Stimulated activated CD8-positive, alpha-beta memory T cell treated with anti-CD3 and anti-CD28 coated beads, Interleukin-4, amount 100 ng/mL, for 1 hour (primary cell): ENCODE measurements at places on chromosomes 2 and 18.

GRCh38 chr2:111184725-111185310 lies 64.1 kb downstream of the BCL2L11 start:
- no peak for DNase-seq

DNA sequence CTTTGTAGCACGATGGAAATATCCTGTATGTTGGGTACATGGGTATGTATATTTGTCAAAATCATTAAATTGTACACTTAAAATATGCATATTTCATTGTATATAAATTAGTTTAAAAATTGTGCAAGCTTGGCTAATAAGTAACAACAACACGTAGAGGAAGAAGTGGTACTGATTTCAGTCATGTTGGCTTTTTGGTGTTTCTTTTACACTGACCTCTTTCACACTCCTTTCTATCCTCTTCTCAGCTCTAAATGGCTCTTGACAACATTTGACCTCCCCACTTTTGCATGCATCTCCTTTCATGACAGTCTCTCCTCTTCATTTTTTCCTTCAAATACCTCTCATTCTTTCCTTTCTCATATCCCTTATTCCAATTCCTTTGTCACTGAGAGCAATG lies 801.4 kb upstream of the ZEB2 start:
- DNase-seq = no peak

GRCh38 chr2:60370814-60371213 lies 182.6 kb downstream of the BCL11A start:
- DNase-seq = no peak

DNA sequence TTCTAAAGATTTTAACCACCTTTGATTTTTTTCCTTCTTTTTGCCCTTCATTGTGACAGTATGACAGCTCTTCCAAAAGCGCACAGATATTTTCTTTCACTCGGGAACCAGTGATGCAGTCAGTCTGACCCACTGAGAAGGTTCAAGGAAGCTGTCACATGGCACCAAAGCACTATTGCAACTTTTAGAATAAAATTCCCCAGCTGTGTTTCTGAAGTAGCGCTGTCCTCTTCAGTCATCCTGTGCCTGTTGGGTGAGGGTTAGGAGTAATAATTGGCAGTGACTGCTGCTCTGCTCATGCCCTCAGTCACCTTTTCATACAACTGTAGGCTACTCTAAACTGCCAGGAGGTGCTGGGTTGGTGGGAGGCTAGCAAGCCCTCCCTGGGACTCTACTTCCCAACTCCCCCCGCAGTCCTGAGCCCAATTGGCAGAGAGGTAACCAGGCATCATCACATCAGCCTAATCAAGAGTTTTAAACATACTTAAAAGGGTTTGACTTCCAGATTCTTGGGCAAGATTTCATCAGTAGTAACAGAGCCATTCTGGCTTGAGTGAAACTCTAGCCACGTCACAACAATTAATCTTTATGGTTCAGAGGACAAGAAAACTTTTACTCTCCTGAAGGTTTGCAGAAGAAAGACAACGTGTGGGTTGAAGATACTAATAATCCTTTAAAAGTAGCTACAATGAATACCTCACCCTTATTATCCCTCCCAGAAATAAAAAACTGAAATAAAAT lies 473.3 kb downstream of the FBXO15 start:
- no peak for DNase-seq

- no peak for DNase-seq
Observed at GRCh38 chr18:8005870-8006569, 438.9 kb downstream of the PTPRM start.

GRCh38 chr2:158726911-158727592 lies 68.1 kb upstream of the DAPL1 start:
- no peak for DNase-seq

- DNase-seq = no peak
Observed at GRCh38 chr2:23127465-23127864, 257.5 kb upstream of the KLHL29 start.

DNA sequence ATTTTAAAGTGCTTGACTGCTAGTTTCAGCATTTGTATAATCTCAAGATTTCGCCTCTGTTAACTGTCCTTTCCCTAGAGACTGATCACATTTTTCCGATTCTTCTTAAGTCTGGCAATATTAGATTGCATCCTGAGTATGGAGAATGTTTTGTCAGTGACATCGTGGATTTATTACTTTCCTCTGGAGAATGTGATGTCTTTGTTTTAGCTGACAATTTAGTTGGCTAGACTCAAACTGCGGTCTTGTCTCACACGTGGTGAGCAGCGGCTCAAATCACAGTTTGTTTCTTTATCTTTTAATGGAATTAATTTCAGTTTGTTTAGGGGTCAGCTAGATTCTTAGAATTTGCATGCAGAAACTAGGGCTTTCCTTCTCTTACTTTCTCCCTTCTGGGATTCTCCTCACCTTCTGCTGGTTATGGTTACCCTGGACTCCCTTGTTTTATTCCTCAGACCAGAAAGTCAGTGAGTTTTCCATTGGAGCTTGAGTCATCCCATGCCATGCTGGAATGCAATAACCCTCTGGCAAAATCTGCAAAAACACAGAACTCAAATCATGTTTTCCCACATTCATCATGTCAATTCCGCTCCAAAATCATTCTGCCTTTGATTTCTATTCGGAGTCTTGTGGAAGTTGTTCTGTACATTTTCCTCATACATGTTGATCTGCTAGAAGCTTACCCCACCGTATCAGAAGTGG lies 327.2 kb upstream of the TRIB2 start:
- DNase-seq = no peak

DNA sequence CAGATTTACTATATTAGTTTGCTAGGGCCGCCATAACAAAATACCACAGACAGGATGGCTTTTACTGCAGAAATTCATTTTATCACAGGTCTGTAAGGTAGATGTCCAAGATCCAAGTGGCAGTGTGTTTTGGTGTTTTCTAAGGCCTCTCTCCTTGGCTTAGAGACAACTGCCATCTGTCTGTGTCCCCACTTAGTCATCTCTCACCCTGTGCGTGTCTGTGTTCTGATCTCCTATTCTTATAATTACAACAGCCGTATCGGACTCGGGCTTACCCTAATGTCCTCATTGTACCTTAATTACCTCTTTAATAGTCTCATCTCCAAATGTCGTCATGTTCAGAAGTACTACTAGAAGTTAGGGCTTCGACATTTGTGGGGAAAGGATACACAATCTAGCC lies 362.3 kb upstream of the CDH19 start:
- no peak for DNase-seq

DNA sequence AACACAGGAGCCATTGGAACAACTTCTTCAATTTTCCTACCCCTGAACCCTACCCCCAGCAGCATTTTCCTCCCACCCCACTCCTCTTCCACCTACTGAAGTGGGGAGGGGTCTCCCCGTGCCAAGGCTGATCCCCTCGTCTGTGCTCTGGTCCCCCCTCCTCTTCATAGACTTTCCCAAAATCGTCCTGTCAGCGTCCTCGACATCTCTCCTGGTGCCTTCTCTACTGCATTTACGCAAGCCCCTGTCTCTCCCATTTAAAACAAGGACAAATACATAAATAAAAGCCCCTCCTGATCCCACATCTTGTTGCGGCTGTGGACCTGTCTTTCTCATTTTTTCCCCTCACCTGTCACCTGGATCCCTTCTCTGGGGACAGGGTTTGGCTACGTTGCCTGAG lies 42.2 kb downstream of the EMX1 start:
- DNase-seq = no peak

- DNase-seq = no peak
Observed at GRCh38 chr18:21509062-21509461, 91.4 kb downstream of the ESCO1 start.

DNA sequence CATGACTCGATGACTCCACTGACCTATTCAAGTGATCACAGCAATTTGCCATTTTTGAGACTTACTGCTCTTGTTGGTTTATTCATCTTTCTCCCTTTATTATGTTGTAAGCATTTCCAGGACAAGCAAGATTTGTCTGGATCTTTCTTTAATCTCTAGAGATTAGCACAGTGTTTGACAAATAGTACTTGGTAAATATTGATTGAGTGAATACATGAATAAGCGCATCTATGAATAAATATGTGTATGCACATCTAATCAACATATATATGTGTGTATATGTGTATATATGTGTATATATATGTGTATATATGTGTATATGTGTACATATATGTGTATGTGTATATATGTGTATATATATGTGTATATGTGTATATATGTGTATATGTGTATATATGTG lies 7.3 kb downstream of the TMX3 start:
- DNase-seq = no peak

GRCh38 chr2:105744091-105744908 lies 412 bp upstream of the NCK2 start:
- DNase-seq = no peak

DNA sequence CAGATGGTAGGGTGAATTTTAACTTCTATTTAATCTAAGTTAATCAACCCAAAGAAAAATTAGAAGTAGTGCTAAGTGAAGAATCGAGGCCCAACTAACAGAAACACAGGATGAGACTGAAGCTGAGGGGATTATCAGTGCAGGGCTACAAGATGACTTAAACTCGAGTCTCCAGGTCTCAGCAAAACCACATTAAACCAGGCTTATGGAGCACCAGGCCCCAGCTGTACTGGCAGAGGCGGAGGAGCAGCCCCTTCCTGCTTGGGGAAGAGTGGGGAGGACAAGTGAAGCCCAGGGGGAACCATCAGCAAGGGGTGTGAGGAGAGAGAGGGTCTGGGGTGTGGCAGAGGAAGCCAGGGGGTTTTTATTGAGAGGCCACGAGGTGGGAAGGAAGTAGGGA lies 135.9 kb upstream of the EPAS1 start:
- no peak for DNase-seq

GRCh38 chr2:72864500-72864899 lies 22.7 kb upstream of the SPR start:
- DNase-seq = no peak

DNA sequence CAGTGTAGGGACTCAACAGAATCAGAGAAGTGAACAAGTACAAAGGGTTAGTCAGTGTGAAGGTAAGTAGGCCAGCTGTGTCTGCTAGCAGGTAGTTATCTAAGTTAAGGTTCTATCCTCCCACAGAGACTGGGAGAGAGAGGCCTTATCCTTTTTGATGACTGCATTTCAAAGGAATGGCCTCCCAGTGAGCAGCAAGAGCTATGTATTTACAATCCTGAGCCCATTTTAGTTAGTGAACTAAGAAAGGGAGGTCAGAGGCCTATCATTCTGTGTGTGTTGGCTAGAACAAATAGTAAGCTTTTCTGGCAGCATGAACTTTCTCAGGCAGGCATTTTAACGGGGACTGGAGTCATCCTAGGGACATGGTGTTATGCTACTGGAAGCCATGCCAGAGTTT lies 182.9 kb downstream of the VWC2L start:
- no peak for DNase-seq

- DNase-seq = no peak
Observed at GRCh38 chr2:137975280-137976271, 11.3 kb downstream of the HNMT start.

- no peak for DNase-seq
Observed at GRCh38 chr2:230775737-230776136, 63.1 kb downstream of the CAB39 start.

DNA sequence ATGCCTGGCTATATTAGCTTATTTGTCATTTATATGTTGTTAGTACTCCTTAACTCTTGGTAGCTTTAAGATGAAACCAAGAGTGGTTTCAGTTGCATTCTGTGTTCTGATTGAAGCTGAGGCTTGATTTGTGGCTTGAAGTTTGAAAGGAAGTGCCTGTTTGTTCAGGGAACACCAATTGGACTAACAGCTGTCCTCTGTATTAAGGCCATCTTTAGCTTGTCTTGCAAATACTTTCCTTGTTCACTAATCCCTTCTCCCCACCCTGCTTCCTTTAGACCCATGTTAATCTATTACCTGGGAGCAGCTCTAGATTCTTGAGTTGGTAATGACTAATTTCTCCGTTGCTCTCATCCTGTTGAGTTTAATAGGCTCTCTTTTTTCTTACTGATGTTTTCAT lies 13.4 kb downstream of the ITGA6 start:
- DNase-seq = no peak

- DNase-seq = no peak
Observed at GRCh38 chr2:127860130-127860529, 2.2 kb upstream of the POLR2D start.

- DNase-seq = peak; percentile 46
Observed at GRCh38 chr2:85266146-85267041, 61.4 kb downstream of the TGOLN2 start.

DNA sequence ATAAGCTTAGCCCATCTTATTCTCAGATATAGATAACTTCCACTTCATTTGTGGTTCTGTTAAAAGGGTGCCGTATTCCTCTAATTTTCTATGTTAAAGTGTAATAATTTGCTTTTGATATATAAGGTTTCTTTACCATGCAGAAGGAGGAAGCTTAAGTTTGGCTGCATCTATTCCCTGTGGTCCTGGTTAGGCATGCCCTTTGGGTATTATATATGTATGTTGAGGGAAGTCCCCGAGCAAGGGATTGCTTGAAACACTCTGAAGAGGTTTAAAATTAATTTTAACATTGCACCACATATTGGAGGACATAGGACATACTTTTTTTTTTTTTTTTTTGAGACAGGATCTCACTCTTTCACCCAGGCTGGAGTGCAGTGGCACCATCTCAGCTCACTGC lies 16.9 kb upstream of the MYO1B start:
- DNase-seq = no peak

- no peak for DNase-seq
Observed at GRCh38 chr2:238079874-238080327, 19.1 kb downstream of the SCLY start.

DNA sequence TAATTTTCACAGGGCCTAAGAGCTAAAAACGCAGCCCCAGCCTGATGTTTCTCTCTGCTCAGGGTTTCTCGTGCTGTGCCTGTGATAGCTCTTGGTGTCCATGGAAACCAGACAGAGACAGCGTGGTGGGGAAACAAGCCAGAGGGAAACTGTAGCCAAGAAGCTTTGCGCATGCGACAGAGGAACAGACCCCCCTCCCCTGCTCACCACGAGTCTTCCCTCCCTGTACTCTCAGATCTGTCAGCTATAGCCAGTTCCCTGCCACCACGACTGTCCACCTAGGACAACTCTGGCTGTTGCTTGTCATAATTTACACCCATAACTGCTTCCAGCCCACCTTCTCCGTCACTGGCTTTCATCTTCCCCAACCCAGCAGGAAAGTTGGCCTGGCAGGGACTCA lies 13.2 kb upstream of the DNAJC27 start:
- no peak for DNase-seq

DNA sequence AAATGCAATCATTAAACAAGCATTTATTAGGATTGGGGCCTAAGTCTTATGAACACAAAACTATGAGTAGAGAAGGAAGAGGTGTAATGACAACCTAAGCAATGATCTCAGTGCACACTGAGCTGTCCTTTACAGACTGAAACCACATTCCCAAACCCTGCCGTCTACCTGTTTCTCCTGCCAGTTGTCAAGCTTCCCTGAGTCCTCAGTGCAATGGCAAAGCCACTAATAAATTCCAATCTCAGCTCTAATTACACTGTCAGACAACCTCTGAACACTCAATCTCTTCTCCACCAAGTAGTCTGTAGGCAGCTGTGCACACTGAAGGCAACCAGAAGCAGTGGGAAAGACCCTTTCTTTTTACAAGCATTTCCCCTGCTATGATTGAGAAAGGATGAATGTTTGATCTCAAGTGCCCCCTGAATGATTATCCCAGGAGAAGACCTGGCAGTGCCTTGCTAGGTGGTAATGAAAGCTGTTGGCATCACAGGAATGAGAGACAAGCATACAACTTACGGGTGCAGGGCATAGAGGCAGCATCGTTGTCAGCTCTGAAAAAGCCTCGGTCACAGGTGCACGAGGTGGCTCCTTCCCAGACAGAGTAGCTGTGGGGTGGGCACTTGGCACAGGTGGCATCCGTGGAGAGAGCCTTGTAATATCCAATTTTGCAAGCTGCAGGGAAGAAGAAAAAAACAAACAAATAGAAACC lies 71.4 kb downstream of the EPHA4 start:
- DNase-seq = no peak

- no peak for DNase-seq
Observed at GRCh38 chr2:236744281-236744705, 174.7 kb downstream of the ACKR3 start.

GRCh38 chr2:105545730-105546627 lies 147.1 kb upstream of the FHL2 start:
- peak; percentile 19 for DNase-seq
